Activated T-helper 1 cell treated with anti-CD3 and anti-CD28 coated beads, Interleukin-12 subunit alpha, Interleukin-12 subunit beta, Interleukin-2, Interleukin-4 antibody, amounts not matched to agents 30 ng/mL and 10 ng/mL and 1 ng/mL, durations not matched to agents 14 hours and 24 hours and 36 hours (primary cell): ENCODE measurements at places on chromosomes 5 and 9. TPM values are rescaled to one million over a fixed set of nuclear protein-coding genes. Genes with fewer than 3 reads are reported as not detected.

Gene MYO10
- 0.07 and 0.41 TPM in 2 replicates for total RNA-seq

Gene PIK3R1
- 43.3 and 46.2 TPM in 2 replicates for total RNA-seq

Gene NME5
- not detected in 2 replicates for total RNA-seq

Gene IL4
- 56.9 and 57.1 TPM in 2 replicates for total RNA-seq

Gene FGF10
- total RNA-seq = not detected in 2 replicates

Gene IL9
- 0.36 and 2.0 TPM in 2 replicates for total RNA-seq

Gene TMC1
- not detected in 2 replicates for total RNA-seq

Gene SLC1A3
- not detected in 2 replicates for total RNA-seq

Gene WNT8A
- not detected in 2 replicates for total RNA-seq

Gene BTNL3
- not detected in 2 replicates for total RNA-seq

Gene FOXE1
- total RNA-seq = 0.05 TPM in 1 of 2 replicates, not detected in the other

Gene LIFR
- total RNA-seq = 0.10 and 0.20 TPM in 2 replicates

Gene LRRC19
- not detected in 2 replicates for total RNA-seq

Gene PCDHGA12
- total RNA-seq = 0.18 TPM in 1 of 2 replicates, not detected in the other

Gene TMEM167A
- 84.6 and 96.2 TPM in 2 replicates for total RNA-seq

Gene FBN2
- total RNA-seq = not detected in 2 replicates

Gene GGTA1
- 0.12 and 0.16 TPM in 2 replicates for total RNA-seq

Gene AMBP
- not detected in 2 replicates for total RNA-seq

Gene SH2D3C
- 30.0 and 30.4 TPM in 2 replicates for total RNA-seq

Gene HEMGN
- 0.24 and 0.31 TPM in 2 replicates for total RNA-seq

Gene ECSCR
- total RNA-seq = 1.3 and 1.4 TPM in 2 replicates

Gene IFNA13
- not detected in 2 replicates for total RNA-seq

Gene OLFM1
- 0.47 and 0.66 TPM in 2 replicates for total RNA-seq

Gene CCIN
- total RNA-seq = not detected in 2 replicates

Gene C1QTNF3
- total RNA-seq = 1.2 and 1.8 TPM in 2 replicates

Gene ALDH1B1
- 31.2 and 31.4 TPM in 2 replicates for total RNA-seq

Gene BRD9
- total RNA-seq = 77.8 and 81.6 TPM in 2 replicates

Gene SLCO4C1
- total RNA-seq = 0.22 and 0.26 TPM in 2 replicates

Gene RABL6
- total RNA-seq = 109 and 114 TPM in 2 replicates

Gene GSN
- total RNA-seq = 1.5 and 2.5 TPM in 2 replicates

Gene JAKMIP2
- 1.1 TPM in 2 replicates for total RNA-seq

Gene ZNF608
- total RNA-seq = not detected in 2 replicates

Gene GPR21
- total RNA-seq = 0.54 and 0.88 TPM in 2 replicates

Gene INSL4
- 0.10 TPM in 1 of 2 replicates, not detected in the other for total RNA-seq

Gene FGFR4
- 1.2 and 1.4 TPM in 2 replicates for total RNA-seq

Gene CCL27
- 0.62 TPM in 1 of 2 replicates, not detected in the other for total RNA-seq

Gene C9orf50
- not detected in 2 replicates for total RNA-seq

Gene FAM193B
- 70.9 and 79.4 TPM in 2 replicates for total RNA-seq
